WTC11 (cell line): ENCODE measurements at places on chromosomes 13 and 19. TPM values are rescaled to one million over a fixed set of nuclear protein-coding genes. Genes with fewer than 3 reads are reported as not detected.

GRCh38 chr19:54535601-54536000 is 33.0 kb downstream of the LAIR2 start:
- peaks cover 55% of the 10 kb centered on the region for H3K36me3 ChIP-seq
- H3K4me1 ChIP-seq = no peaks in the 10 kb centered on the region
- H3K27me3 ChIP-seq = peaks cover 25% of the 10 kb centered on the region
- no peak for DNase-seq

GRCh38 chr19:9565900-9566705 is 18.2 kb downstream of the ZNF121 start:
- no peak overlapping the region for H3K27ac ChIP-seq
- peaks cover 11% of the 10 kb centered on the region for H3K27me3 ChIP-seq
- H3K36me3 ChIP-seq = peaks cover 93% of the 10 kb centered on the region
- no peak overlapping the region for H3K4me3 ChIP-seq
- no peak for DNase-seq
- H3K4me1 ChIP-seq = no peaks in the 10 kb centered on the region; the same call in 1 of the 2 replicates

DNA sequence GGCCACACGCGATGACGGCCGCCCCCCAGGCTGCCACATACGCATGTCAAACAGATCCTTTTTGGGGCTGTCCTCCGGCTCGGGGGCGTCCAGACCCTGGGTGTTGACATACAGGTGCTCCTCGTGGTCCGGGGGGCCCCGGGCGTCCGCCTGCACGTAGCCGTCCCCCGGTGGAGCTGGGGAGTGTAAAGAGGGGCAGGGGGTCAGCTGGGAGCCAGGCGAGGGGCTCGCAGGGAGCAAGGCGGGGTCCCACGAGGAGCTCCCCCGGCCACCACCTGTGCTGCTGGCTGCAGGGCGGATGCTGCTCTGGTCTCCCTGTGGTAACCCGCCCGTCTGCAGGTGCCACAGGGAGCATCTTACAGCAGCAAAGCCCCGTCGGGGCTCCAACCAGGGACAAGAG is 16.1 kb upstream of the C2CD4C start:
- H3K36me3 ChIP-seq = peaks cover 10% of the 10 kb centered on the region
- no peak overlapping the region for H3K4me3 ChIP-seq
- no peak overlapping the region for H3K27ac ChIP-seq
- H3K4me1 ChIP-seq = no peaks in the 10 kb centered on the region

DNA sequence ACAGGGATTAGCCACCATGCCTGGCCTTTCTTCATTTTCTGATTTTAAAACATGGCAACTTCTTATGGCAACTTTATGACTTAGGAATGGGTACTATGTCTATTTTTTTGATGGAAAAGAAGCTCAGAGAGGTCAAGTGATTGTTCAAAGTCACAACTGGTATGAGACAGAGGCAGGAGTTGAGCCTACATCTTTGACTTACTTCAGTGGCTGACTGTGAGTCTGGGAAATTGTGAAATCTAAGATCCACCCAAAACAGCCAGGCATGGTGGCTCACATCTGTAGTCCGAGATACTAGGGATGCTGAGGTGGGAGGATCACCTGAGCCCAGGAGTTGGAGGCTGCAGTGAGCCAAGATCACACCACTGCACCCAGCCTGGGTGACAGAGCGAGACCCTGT is 2.4 kb upstream of the ACTL9 start:
- no peak overlapping the region for H3K4me3 ChIP-seq
- H3K27me3 ChIP-seq = peaks cover 14% of the 10 kb centered on the region
- H3K27ac ChIP-seq = no peak overlapping the region
- H3K36me3 ChIP-seq = peaks cover 11% of the 10 kb centered on the region; the same call in 1 of the 2 replicates

DNA sequence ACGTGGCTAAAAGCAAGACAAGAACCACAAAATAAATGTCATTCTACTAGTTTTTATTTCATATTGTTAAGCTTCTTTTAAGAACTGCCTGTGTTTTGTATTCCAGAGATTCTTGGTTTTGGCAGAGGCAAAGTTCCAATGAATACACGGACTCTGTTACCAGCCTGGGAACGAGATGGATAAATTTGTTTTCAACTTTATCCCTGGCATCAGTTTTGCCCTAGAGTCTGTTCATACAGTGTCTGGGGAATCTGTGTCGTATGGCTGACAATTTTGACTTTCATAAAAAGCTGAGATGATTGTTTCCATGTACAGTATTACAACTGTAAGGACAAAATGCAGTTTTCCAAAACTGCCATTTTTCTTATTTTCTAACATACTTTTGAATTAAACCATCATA is 327.6 kb downstream of the TBC1D4 start:
- peaks cover 20% of the 10 kb centered on the region for H3K36me3 ChIP-seq
- H3K4me3 ChIP-seq = no peak overlapping the region
- H3K4me1 ChIP-seq = no peaks in the 10 kb centered on the region
- H3K27ac ChIP-seq = no peak overlapping the region
- DNase-seq = no peak

- no peak overlapping the region for H3K27ac ChIP-seq
- no peaks in the 10 kb centered on the region for H3K36me3 ChIP-seq
- DNase-seq = peak; percentile 46
- peak overlapping the region; percentile 89 for H3K4me3 ChIP-seq
- H3K4me1 ChIP-seq = peaks cover 59% of the 10 kb centered on the region
These were observed 1.4 kb downstream of the EFNB2 start for GRCh38 chr13:106533943-106534638.

DNA sequence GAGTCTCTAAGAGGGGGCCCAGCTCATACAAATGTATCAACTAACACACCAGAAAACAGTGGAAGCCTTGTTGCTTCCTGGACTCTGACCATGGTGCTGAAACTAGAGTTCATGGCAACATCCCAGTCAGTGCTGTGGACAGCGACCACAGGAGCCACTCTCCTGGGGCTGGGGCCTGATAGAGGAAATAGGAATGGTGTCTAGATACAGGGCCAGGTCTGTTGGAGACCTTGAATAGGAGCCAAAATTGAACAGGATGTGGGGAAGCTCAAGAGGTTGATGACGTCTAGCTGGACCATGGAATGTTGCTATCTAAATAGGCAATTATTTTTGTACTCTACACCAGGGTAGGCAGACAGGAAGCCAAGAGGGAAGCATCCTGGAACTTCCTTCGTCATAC is 21.7 kb downstream of the LILRB4 start:
- H3K27me3 ChIP-seq = peaks cover 3% of the 10 kb centered on the region; the same call in 1 of the 2 replicates
- peaks cover 40% of the 10 kb centered on the region for H3K36me3 ChIP-seq
- H3K4me3 ChIP-seq = no peak overlapping the region
- H3K4me1 ChIP-seq = no peaks in the 10 kb centered on the region

- H3K27ac ChIP-seq = no peak overlapping the region
- no peaks in the 10 kb centered on the region for H3K27me3 ChIP-seq
- no peaks in the 10 kb centered on the region for H3K36me3 ChIP-seq
- DNase-seq = no peak
- H3K4me3 ChIP-seq = no peak overlapping the region
These were observed 380.4 kb downstream of the OLFM4 start for GRCh38 chr13:53408847-53409568.

GRCh38 chr13:19057588-19058340 is 123.9 kb downstream of the TUBA3C start:
- peaks cover 7% of the 10 kb centered on the region for H3K27me3 ChIP-seq
- H3K36me3 ChIP-seq = peaks cover 69% of the 10 kb centered on the region
- no peak for DNase-seq

- peaks cover 84% of the 10 kb centered on the region for H3K27me3 ChIP-seq
- no peak for DNase-seq
- peaks cover 3% of the 10 kb centered on the region; the same call in 1 of the 2 replicates for H3K36me3 ChIP-seq
- peak overlapping the region; percentile 2; the same call in 1 of the 2 replicates for H3K4me3 ChIP-seq
These were observed 28.4 kb downstream of the C19orf81 start for GRCh38 chr19:50677636-50678035.

DNA sequence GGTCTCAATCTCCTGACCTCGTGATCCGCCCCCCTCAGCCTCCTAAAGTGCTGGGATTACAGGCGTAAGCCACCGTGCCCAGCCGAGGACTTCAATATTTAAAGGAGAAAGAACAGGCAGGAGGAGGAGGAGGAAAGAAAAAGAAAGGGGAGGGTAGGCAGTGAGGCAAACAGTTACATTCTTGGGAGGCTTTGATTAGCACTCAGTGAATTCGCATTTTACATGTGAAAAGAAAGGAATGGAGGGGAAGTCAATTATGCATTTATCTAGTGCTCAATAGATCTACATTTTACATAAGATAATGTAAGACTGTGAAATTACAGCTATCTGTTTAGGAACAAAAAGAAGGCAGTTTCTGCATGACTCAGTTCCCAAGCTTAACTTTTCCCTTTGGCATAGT is 30.9 kb upstream of the CXCL17 start:
- DNase-seq = peak; percentile 29
- H3K4me1 ChIP-seq = peaks cover 64% of the 10 kb centered on the region
- H3K27ac ChIP-seq = peak overlapping the region; percentile 98

GRCh38 chr13:44715287-44716230 is 139.4 kb upstream of the TSC22D1 start:
- no peaks in the 10 kb centered on the region for H3K36me3 ChIP-seq
- peaks cover 9% of the 10 kb centered on the region for H3K4me1 ChIP-seq

DNA sequence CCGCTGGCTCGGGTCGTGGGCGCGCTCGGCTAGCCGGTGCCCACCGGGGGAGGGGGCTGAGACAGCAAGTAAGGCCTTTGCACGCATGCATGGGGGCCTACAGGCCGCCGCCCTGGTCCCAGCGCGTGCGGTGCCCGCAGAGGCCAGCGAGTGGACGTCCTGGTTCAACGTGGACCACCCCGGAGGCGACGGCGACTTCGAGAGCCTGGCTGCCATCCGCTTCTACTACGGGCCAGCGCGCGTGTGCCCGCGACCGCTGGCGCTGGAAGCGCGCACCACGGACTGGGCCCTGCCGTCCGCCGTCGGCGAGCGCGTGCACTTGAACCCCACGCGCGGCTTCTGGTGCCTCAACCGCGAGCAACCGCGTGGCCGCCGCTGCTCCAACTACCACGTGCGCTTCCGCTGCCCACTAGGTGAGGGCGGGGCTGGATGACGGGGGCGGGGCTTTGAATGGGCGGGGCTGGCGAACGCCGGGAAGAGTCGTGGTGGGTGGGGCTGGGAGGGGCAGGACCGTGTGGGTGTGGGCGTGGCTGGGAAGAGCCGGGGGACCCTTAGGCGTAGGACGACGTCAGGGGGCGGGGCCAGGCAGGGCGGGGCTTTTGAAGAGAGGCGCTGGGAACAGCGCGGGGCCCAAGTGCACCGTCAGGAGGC is 2.1 kb downstream of the CILP2 start:
- H3K4me3 ChIP-seq = peak overlapping the region; percentile 88
- peaks cover 36% of the 10 kb centered on the region for H3K27me3 ChIP-seq
- no peaks in the 10 kb centered on the region for H3K36me3 ChIP-seq
- DNase-seq = peak; percentile 98

- peaks cover 42% of the 10 kb centered on the region for H3K36me3 ChIP-seq
- no peak overlapping the region for H3K27ac ChIP-seq
- H3K4me3 ChIP-seq = no peak overlapping the region
- H3K4me1 ChIP-seq = peaks cover 6% of the 10 kb centered on the region
- H3K27me3 ChIP-seq = no peaks in the 10 kb centered on the region
These were observed 9.5 kb downstream of the PPP5C start for GRCh38 chr19:46356149-46357055.

DNA sequence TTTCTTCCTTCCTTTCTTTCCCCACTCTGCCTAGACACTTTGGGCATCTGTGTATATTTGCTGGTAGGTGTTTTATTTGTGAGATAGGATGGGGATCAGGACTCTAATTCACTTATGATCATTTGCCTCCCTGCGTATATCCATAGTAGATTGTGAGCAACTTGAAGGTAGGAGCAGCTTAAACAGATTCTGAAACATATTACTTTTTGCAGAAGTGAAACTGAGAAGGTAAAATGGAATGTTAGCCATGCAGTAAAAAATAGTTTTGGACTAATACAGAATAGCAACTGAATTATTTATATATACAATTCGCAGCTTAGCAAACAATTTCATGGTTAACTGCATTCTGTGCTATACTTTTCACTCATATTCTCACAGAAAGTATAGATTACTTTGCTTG is 38.7 kb downstream of the RNF6 start:
- H3K4me3 ChIP-seq = no peak overlapping the region
- DNase-seq = no peak
- H3K36me3 ChIP-seq = no peaks in the 10 kb centered on the region
- H3K4me1 ChIP-seq = peaks cover 5% of the 10 kb centered on the region
- H3K27ac ChIP-seq = no peak overlapping the region
- peaks cover 8% of the 10 kb centered on the region; the same call in 1 of the 2 replicates for H3K27me3 ChIP-seq

DNA sequence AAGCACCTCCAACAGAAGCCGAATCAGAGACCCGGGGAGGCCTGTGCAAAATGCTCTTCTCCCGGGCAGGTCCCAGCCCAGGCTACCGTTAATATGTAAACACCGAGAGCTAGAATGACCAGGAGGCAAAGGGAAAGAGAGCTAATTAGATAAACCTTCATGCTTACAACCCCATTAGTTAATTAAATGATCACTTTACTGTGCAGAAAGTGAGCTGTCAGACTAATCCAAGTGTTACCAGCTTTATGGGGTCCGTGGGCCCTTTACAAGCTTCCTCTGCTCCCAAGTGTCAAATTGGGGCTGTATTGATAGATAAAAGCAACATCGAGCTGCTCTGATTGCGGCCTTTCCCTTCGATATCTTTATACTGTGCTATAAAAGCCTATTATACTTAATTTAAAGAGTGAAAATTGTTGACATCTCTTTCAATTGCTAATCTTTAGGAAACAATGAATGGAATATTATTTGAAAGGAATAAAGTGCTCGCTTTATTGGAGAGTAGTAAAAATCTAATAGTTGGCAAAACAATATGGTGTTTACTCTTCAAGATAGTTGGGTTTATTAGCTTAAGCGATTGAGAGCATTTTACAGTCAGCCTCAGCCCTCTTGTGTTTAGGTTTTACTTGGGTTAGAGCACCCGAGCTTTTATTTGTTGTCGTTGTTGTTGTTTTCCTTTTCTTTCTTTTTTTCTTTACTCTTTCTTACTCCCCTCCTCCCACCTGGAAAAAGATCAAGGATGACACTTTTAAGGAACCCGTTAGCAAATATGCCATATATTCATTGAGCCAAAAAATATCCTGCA is 189.3 kb upstream of the GPR12 start:
- H3K36me3 ChIP-seq = no peaks in the 10 kb centered on the region
- no peak overlapping the region for H3K4me3 ChIP-seq
- H3K4me1 ChIP-seq = no peaks in the 10 kb centered on the region

GRCh38 chr13:98055623-98056022 is 87.3 kb upstream of the FARP1 start:
- no peak for DNase-seq
- H3K27ac ChIP-seq = no peak overlapping the region
- peaks cover 26% of the 10 kb centered on the region for H3K4me1 ChIP-seq
- H3K4me3 ChIP-seq = no peak overlapping the region

Gene ZNF575
- total RNA-seq = 0.13 to 0.25 TPM in 2 of 3 replicates, not detected in the other

Gene CLEC11A
- 7.6 to 9.5 TPM (median 8.2 TPM) in 3 replicates for total RNA-seq

Gene FDX2
- 26.2 to 27.0 TPM (median 26.6 TPM) in 3 replicates for total RNA-seq

Gene PSMC4
- total RNA-seq = 96.7 to 105 TPM (median 97.2 TPM) in 3 replicates

Gene ZNF417
- total RNA-seq = 21.4 to 22.6 TPM (median 21.5 TPM) in 3 replicates

Gene CEACAM16
- total RNA-seq = not detected in 3 replicates

Gene IFNL1
- total RNA-seq = not detected in 3 replicates

Gene ZNF541
- 0.07 to 0.09 TPM (median 0.09 TPM) in 3 replicates for total RNA-seq

Gene DENND1C
- 4.3 to 6.3 TPM (median 6.1 TPM) in 3 replicates for total RNA-seq

Gene PSG6
- total RNA-seq = not detected in 3 replicates

Gene SIGLEC11
- not detected in 3 replicates for total RNA-seq

Gene MBD3L2
- total RNA-seq = not detected in 3 replicates

Gene OR7C2
- total RNA-seq = not detected in 3 replicates

Gene TMEM259
- 176 to 202 TPM (median 191 TPM) in 3 replicates for total RNA-seq

Gene CD70
- 1.7 to 2.1 TPM (median 1.7 TPM) in 3 replicates for total RNA-seq

Gene KCNJ14
- total RNA-seq = 1.1 to 1.4 TPM (median 1.1 TPM) in 3 replicates

Gene TINCR
- 0.60 to 0.85 TPM (median 0.76 TPM) in 3 replicates for total RNA-seq

Gene PCP2
- total RNA-seq = 0.48 to 1.1 TPM (median 0.85 TPM) in 3 replicates

Gene ZNF729
- total RNA-seq = not detected in 3 replicates
